ENCODE measurements at places on chromosomes 1 and 21.
A peak's percentile ranks its signal among the peaks of the same experiment; 100 is the strongest.

DNA sequence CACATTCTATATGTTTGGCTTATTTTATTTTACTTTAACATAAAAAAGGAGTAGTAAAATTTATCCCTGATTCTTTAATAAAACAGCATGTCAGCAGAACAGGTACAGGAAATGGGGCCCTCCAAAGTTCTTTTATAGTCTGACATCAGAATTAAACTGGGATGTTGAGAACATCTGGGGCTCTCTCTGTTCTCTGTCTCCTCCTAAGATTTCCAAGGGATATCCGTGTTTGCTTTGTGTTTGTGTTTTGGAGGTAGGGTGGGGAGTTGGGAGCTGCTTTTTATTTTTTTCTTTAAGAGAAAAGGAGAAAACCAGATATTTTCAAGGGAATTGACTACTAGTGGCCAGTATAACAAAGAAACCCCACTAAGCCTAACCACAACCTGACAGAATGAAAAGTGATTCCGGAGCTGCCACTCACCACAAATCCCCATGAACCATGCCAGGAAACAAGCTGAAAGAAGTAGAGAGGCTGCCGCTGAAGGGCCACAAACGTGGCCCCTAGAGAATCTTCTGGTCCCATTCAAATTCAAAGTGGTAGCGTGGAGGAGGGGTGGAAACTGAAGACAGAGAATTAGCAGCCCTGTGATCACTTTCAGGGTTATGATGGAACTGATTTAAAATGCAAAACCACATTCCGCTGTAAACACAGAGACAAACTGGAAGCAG is 369.6 kb upstream of the ADGRL2 start:
- DNase-seq, result no peak

DNA sequence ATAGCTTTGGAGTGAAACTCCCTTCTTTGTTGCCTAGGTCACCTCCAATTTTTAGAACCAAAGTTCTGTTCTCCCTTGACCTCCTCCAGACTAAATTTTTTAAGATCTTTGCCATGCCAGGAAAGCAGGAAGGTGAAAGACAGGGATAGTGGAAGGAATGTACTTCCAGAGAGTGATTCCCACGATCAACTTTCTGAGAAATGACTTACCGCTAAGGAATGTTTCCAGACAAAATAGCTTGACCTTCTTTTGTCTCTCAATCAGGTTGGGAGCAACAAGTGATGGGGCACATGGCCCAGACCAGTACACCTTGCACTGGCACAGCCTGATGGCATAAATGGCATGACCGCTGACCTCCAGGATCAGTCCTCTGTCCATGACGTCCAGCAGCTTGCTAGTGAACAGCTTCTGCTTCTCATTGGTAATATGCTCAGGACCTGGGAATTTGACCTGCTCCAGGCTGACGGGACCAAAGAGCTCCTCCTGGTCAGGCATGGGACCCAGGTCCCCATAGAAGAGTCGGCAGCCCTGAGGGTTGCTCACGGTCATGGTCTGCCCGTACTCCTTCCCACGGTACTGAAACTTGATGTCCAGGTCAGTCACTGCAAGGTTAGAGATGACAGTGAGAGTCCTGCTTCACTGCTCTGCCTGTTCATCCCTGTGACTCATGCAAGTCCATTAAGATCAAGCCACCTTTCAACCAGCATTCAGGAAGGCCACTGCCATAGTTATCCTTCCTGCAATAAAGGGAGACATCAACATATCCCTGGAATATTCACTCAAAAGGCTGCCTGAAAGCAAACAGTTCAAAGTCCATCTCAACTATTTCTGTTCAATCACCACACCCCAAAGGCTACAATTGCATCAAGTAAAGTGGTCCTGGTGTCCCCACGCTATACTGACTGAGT is 6.2 kb upstream of the C1orf74 start:
- no peak for DNase-seq

GRCh38 chr21:33691945-33692603 is 49.8 kb downstream of the ITSN1 start:
- no peak for DNase-seq

DNA sequence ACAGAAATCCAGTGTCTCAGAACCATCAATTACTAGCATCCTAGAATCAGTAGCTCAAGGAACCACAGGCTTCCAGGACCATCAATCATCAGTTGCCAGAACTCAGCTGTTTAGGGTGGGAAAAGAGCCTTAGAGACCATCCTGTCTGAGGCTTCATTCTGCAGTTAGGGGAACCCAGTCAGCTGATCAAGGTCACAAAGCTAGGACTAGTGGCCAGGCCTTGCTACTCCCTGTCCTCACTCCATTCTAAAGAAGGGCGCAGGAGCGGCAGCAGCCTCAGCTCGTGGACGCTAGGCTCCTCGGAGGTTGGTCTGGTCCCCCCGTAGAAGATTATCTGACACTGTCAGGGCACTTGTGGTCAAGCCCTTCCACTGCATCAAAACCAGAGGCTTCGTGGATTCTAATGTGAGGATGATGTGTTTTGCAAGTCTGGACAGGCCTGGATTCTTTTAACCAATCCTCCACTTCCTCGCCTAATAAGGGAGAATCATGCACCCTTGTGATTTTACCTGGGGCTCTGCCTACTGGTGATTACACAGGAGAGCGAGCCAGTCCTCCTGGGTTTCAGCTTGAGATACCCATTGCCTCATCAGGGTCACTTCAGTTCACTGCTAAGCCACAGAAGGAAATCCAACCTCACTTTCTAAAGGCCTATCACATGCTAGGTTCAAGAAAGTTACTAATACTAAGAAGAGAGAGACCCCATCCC is 41.7 kb upstream of the IFFO2 start:
- no peak for DNase-seq

DNA sequence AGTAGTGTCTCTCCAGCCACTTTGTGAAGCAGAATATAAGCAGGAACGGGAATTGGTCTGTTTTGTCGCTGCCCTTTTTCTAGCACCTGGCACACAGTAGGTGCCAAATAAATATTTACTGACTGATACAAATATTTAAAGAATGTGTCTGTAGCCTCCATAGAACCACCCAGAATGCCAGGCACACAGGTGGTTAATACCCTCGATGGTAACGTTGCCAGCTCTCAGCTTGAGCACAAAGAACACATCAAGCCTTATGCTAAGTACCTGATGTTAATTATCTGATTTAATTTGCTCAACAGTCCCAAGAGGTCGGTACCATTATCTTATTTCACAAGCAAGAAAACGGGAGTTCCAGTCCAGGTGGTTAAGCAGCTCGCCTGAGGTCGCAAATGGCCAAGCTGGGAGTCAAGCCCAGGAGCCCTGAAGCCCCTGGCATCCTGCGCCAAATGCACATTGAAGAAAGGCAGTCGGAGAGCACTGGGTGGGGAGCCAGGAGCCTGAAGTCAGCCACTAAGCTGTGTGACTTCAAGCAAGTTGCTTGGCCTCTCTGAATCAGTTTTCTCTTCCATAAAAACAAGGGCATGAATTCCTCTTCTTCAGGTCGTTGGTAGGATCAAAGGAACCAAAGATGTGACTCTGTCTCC is 26.4 kb downstream of the HSPG2 start:
- DNase-seq, result no peak

GRCh38 chr21:33899199-33899598 is 16.4 kb downstream of the ATP5PO start:
- DNase-seq, result no peak

GRCh38 chr1:118650107-118650807 is 337.9 kb downstream of the TBX15 start:
- no peak for DNase-seq

DNA sequence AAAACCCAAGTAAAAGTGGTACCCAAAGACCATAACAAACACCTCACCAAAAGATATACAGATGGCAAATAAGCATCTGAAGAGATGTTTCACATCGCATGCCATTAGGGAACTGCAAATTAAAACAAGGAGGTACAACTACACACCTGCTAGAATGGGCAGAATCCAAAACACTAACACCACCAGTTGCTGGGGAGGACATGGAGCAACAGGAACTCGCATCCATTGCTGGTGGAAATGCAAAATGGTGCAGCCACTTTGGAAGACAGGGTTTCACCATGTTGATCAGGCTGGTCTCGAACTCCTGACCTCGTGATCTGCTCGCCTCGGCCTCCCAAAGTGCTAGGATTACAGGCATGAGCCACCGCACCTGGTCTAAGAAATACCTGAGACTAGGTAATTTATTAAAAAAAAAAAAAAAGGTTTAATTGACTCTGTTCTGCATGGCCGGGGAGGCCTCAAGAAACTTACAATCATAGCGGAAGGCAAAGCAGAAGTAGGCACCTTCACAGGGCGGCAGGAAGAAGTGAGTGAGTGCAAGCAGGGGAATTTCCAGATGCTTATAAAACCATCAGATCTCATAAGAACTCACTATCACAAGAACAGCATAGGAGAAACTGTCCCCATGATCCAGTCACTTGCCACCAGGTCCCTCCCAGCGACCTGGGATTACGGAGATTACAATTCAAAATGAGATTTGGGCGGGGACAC is 30.2 kb upstream of the PRSS38 start:
- DNase-seq, result no peak

- DNase-seq, result no peak
Observed at GRCh38 chr1:111976842-111977241, 12.6 kb downstream of the KCND3 start.

DNA sequence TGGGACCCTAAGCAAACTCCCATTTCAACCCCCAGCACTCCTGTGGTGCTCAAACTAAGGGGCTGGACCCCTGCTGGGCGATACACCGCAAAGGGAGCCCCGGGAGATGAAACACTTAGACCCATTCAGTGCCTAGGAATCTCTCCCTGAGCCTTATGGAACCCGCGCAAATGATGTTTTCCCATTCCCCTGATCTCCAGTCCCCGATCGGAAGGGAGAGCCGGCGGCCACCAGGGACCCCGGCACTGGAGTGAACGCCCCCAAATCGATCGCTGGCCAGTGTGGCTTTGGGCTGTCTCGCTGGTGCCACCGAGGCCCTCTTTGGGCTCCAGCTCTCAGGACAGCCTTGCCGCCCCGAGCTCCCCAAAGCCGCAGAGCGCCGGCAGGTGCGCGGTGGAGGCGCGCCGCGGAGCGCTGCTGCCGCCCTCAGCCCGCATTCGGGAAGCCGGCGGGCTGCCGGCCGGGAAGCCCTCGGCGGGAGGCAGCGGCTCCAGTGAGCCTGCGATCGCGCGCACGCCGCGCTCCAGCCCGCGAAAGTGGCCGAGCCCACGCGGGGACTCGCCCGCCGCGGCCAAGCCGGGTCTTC is 1.1 kb downstream of the PLXNA2 start:
- DNase-seq, result no peak

- DNase-seq, result no peak
Observed at GRCh38 chr1:241331328-241332036, 25.5 kb downstream of the RGS7 start.

GRCh38 chr21:35048706-35049617 is at the start of gene RUNX1:
TSS of gene RUNX1 (minus strand) at chr21:35049302.
- peak; percentile 30 for DNase-seq

DNA sequence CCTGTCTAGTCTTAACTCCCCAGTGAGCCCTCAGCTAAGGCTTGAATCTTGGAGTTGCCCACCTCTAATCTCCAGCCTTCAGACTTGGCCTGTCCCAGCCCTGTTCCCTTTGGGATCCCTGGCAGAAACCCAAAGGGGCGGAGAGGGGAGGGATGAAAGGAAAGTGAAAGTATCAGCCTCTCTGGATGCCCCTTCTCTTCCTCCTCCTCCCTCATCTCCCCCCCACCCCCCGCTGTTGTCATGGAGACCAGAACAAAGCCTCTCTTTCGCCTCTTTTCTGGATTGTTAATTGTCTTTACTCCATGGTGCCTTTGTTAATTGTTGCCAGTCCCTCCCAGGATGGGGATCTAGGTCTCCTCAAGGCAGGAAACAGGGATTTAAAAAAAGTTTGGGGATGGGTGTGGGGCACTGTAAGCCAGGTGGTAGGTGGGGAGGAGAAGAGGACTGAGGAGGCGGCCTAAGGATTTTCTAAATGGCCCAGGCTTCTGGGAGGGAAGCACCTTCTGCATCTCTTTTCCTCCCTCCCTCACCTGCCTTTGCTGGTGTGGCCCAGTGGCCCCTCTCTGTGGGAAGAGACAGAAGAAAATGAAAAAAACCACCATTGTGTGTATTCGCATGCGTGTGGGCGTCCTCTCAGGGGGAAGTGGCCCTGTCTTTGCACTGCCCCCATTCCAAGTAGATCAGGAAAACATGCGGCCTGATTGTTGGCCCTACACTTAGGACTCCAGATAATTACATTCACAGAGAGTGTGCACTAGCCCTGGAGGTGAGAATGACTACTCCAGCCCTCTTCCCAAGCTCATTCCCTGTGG is 7.5 kb upstream of the SOX13 start:
- no peak for DNase-seq

DNA sequence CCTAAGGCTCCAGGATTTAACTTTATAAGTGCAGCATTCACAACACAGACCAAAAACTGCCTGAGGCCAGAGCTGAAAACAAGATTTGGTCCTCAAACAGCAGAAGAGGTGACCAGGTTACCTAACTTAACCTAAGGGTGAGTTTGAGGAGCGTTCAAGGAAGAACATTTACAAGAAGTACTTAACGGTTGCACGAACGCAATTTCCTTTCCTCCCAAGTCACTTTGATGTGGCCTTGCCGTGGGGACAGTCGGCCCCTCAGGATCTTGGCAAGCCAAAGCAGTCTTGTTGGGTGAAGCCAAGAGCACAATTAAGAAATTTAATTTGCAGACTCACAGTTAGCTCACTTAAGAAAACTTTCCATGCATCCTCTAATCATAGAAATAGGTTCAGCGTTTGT is 202.6 kb upstream of the COA6 start:
- peak; percentile 78 for DNase-seq

- peak; percentile 1 for DNase-seq
Observed at GRCh38 chr1:58155418-58156123, 391.0 kb downstream of the OMA1 start.

DNA sequence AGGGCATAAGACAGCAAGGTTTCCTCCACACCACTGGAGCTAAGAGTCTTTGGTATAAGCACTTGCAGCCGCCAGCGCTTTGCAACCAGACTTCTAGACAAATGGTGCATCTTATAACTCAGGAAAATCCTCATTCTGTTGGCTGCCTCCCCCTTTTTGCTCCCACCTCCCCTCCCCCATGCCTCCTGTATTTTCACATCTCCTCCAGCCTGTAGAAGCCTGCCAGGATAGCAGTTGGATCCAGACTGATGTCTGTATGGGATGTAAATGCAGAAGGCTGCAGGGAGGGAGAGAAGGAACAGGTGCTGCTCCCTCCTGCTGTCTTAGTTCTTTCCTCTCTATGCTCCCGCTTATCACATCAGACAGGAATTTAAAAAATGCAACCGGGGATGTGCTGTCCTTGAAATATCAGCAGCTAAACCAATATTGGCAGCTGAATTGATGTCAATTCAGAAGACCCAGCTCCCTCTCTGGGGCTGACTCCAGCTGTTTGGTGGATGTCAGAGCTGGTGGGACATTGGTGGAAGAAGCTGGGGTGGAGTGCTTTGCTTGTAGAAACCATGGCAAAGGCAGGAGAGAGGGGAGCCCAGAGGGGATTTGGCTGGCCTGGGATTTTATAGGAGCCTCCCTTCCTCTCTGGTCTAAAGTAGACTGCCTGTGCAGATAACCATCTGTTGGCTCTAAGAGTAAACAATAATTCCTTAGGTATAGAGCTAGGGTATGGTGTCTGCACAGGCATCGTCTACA is 53.5 kb downstream of the NFASC start:
- no peak for DNase-seq

DNA sequence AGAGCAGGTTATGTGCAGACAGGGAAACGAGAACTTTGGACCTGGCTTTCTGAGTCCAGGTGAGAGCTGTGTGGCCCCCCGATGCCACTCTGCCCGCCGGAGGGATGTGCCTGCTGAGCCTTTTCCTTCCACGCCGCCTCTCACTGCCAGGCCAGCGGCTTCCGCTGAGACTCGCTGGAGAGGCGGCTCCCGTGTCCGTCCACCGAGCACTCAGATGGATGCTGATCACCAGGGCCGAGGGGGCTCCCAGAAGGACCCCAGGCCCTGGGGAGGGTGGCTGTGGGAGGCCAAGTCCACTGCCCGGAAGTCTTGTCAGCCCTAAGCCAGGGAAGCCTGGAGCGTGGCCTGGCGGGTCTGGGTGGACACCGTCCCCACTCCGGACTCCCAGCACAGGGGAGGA is 16.5 kb downstream of the CSTB start:
- no peak for DNase-seq
